ENCODE measurements at places on chromosomes 11 and 22.

- DNase-seq = no peak
Observed at GRCh38 chr11:61092280-61092766, 10.0 kb upstream of the CD5 start.

GRCh38 chr11:47233051-47233450 is 15.6 kb downstream of the ACP2 start:
- DNase-seq = no peak

DNA sequence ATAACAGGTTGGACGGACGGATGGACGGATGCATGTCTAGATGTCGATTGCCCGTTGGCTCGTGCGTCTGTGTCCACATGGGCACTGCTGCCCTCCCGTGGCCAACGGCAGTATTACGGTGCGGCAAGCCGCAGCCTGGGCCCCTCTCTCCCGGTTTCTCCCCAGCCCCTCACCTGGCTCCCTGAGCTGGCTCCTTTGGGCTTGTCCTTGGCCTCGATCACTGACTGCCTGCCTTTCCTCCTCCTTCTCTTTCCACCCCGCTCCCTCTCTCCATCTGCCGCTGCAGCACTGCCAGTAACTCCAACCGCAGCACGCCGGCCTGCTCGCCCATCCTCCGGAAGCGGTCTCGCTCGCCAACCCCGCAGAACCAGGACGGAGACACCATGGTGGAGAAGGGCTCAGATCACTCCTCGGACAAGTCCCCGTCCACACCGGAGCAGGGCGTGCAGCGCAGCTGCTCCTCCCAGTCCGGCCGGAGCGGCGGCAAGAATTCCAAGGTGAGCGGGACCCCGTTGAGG is 77.3 kb downstream of the SCN3B start:
- DNase-seq = peak; percentile 23

GRCh38 chr11:118180300-118180703 is 3.9 kb upstream of the SCN2B start:
- DNase-seq = no peak

GRCh38 chr11:129282634-129283033 is 90.5 kb upstream of the ARHGAP32 start:
- DNase-seq = no peak

DNA sequence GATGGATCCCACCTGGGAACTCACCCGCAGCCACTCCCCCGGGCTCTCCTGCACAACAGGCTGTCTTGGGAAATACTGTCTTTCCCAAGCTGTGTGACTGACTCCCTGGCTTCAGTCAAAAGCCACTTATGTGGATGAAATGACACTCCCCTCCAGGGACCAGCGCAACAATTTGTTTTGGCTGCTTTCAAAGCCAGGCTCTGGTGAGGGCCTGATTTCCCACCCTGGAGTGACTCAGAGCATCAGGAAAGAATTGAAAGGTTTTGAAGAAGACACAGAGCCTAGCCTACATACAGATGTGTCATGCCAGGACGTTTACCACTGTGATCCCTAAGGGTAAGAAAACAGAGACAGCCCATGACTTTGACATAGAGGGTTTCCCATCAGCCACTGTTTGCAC is 550.5 kb downstream of the MIAT start:
- DNase-seq = no peak

GRCh38 chr11:17452668-17453067 is 24.0 kb downstream of the ABCC8 start:
- no peak for DNase-seq
